ENCODE measurements at places on chromosomes 2 and 18.

GRCh38 chr2:111072220-111072871, 48.4 kb upstream of the BCL2L11 start:
- DNase-seq = no peak

DNA sequence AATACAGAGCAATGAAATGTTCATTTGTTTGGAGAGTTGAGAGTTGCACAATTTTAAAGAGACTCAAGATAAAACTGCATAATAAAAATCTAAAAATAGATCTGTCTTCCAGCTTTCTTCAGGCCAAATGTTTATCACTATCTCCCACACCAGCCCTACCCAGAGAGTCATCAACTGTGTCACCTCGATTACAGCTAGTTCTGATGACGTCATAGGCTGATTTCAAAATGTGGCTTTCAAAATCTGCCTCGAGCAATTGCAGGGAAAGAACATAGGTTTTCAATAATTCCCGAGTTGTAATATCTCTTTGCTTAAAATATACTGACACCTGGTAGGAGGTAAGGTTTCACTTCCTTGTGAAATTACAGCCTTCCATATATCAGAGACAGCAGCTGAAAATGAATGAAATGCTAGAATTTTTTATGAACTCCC, 677.6 kb upstream of the ID2 start:
- DNase-seq = no peak

DNA sequence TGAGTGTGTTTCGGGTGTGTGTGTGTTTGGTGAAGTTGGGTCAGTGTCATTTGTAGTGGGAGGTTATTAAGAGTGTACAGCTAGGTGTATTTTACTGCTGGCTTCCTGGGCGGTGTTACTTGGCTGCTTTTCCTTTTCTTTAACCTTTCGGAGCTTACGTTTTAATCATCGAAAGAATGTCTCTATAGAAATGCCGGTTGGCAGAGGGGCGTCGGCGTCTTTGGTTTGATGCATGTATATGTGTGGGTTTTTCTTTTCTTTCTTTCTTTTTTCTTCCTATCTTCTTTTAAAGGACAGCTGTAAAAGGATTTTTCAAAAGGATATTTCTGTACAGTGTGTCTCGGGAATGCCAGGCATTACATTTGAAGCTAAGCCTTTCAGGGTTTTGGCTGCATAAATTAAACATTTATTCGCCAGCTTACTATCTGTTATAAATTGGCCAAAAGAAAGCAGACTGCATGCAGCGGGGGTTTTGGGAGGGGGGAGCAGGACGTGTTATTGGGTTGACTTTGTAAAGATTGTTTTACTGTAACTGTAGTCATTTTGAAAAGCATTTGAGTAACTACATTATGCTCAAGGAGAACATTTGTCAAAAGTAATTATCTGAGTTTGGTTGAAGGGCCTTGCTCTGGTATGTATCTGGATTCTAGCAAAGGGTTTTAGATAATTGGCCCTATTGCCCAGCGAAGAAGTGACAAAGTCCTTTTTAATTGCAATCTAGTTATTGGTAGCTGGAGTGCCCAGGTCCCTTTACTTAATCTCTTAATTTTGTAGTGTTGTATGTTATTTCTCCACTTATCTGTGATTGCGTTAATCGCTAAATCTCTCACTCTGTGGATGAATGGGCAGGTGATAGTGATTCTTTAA, 1.6 kb downstream of the ASXL3 start:
- no peak for DNase-seq

DNA sequence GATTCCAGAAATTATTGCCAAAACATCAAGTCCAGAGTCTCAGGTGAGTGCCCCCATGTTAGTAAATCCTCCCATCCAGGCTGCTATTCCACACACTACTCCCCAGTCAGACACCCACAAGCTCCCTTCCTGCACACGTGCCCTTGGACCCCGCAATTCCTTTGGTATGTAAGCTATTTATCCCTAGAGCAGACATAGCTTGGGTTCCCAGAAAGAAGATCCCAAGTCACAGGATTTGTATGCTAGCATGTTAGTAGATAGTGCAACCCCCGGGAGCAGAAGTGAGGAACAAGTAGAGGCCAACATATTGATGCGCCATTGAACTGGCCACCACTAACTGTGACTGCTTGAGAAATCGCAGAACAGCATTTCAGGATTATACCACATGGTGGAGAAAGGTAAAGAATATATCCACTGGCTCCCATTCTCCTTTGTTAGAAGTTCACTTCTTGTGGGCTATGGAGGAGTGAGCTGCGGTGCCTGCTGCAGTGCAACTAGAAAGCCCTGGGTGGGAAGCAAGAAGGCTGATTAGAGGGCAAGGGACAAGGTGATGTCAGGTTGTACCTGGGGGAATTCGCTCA, 137.5 kb upstream of the CHAC2 start:
- no peak for DNase-seq

GRCh38 chr2:220966636-220967035, 605.5 kb downstream of the EPHA4 start:
- no peak for DNase-seq

DNA sequence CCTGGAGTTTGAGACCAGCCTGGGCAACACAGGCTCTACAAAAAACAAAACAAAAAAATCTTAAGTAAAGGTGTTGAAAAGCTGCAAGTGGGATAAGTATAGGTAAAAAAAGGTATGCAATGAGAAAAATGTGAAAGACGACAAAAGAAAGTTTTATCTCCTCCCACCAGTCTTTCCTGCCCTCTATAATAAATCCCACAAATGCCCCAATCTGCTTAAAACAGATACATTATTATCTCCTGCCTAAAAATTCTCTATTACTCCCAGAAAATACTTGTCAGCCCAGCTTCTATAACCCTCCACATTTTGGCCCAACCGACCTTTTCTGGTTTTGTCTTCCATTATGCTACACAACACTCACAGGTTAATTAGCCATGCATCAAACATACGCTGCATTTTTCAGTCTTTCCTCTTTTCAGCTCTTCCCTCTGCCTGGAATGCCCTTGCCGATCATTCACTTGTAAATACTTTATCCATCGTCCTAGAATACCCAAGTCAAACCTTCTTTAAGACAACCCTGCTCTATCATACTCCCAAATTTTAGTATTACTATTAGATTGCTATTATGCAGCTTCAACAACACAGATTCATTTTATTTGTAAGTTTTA, 10.8 kb downstream of the ASXL2 start:
- no peak for DNase-seq

DNA sequence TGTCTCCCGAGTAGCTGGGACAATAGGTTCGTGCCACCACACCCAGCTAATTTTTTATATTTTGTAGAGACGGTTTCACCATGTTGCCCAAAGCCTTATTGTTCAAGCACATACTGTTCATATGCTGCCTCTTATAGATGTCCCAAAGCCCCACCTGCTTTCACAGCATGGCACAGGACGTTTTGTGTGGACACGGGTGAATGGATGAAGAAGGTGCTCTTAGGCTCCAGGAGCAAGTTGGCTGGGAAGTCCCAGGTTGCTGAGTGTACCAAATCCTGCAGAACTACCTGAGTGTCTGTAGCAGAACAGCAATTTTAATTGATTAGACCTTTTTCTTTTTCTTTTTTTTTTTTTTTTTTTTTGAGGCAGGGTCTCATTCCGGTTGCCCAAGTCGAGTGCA, 10.5 kb upstream of the SAG start:
- no peak for DNase-seq

DNA sequence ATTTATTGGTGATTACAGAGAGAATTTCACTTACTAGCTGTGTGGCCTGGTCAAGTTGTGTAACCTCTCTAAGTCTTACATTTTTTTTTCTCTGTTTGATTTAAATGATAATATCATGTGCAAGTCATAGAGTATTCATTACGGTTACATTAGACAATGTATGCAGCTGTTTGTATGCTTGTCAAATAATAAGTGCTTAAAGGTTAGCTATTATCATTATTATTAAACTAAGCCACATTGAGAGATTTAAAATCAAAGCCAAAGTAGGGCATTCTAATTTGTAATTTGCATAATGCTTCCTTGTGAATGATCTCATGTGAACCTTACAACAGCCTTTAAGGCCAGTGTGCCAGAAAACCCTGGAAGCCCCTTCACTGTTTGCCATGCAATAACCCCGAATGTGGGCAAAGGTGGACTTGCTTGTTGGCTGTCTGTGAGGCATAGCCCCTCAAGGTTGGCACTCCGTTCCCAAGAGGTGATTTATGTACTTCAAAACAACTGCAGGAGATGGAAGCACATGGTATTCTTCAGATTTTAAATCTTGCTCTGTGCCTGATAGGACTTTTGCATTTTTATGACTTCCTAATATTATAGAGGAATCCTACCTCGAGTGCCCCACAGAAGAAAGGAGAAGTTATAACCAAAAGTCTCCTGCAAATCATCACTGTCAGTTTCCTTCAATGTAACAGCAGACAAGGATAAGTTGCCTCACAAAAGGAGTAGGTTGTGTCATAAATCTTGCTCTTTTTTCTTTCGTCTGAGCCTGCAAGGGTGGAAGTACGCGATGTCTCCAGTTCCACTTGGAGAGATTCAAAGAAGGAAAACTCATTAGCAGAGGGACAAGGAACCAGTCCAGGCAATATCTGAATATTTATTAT, 272.0 kb downstream of the TGIF1 start:
- no peak for DNase-seq

DNA sequence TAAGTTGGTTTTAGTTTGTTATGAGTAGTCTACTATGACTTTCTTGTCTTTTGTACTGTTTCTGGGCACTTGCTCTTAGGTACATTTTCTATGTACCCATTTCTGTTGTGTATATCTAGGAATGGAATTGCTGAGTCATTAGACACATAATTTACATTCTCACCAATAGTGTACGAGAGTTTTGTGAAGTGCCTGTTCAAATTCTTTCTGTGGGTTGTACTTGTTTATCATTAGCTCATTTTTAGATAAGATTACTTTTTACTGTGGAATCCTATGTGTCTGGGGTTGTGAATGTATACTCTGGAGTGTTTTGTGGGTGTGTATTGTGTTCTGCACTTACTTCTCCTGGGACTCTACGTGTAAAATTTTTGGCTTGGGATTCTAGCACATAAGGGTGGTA, 36.6 kb upstream of the CD28 start:
- no peak for DNase-seq

Measured in activated CD8-positive, alpha-beta memory T cell treated with anti-CD3 and anti-CD28 coated beads for 4 hours (primary cell).